ENCODE measurements at places on chromosomes 3 and 15.
A peak's percentile ranks its signal among the peaks of the same experiment; 100 is the strongest.

DNA sequence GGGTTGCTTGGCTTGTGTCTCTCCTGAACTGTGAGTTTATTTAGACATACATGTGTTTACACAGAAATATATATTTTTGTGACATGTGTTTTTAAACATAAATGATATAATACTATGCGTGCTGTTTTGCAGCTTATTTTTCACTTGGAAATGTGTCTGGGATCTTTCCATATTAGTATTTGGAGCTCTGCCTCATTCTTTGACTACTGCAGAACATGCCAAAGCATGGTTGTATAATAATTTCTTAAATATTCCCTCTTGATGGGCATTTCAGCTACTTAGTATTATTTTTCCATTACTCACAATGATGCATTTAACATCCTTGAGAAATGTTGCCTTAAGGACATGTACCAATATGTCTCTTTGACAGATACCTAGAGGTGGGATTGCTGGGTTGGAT lies 19.5 kb downstream of the ANAPC13 start:
- no peak for DNase-seq

- DNase-seq, result peak; percentile 14
These were observed 67.2 kb downstream of the EIF4E3 start for GRCh38 chr3:71657831-71658530.

DNA sequence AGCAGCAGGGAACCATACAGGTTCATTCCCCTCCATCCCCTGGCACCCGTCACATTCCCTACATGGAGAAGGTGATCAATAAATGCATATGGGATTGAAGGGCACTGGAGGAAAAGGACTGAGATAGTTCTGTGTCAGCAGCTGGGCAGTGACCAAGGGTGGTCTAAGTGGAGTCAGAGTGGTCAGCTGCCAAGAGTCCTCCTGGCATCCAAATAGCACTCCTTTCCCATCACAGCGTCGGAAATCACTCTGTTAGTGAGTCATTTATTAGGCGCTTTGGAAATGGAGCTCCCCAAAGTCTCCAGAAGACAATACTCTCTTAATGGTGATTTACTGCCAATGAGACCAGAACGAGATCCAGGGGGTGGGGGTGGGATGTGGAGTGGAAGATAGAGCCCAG lies 6.8 kb upstream of the TRH start:
- DNase-seq, result no peak

GRCh38 chr15:62445244-62445643 lies 280.2 kb upstream of the C2CD4B start:
- no peak for DNase-seq

All from T1000 (cell line).